ENCODE measurements at places on chromosomes 16 and 17.

GRCh38 chr17:56934280-56934679, 20.4 kb upstream of the TRIM25 start:
- no peak overlapping the region for H3K4me3 ChIP-seq
- no peaks in the 10 kb centered on the region for H3K4me1 ChIP-seq
- peaks cover 56% of the 10 kb centered on the region for H3K36me3 ChIP-seq
- no peak for DNase-seq

DNA sequence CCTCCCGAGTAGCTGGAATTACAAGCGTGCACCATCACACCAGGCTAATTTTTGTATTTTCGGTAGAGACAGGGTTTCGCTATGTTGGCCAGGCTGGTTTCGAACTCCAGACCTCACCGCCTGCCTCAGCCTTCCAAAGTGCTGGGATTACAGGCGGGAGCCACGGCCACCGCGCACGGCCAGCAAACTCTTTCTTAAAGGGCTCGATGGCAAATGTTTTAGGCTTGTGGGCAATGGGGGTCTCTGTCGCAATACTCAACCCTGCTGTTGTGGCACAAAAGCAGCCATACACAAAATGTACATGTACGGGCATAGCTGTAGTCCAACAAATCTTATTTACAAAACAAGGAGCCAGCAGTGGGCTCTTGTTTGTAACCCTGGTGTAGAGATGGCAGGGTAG, 18.4 kb downstream of the PARN start:
- no peaks in the 10 kb centered on the region for H3K27me3 ChIP-seq
- DNase-seq, result no peak
- no peaks in the 10 kb centered on the region for H3K4me1 ChIP-seq
- no peak overlapping the region for H3K4me3 ChIP-seq
- H3K27ac ChIP-seq, result no peak overlapping the region

GRCh38 chr17:2723505-2723996, 12.0 kb upstream of the CLUH start:
- H3K27me3 ChIP-seq, result no peaks in the 10 kb centered on the region
- no peaks in the 10 kb centered on the region for H3K36me3 ChIP-seq
- no peak for DNase-seq
- no peak overlapping the region for H3K27ac ChIP-seq

DNA sequence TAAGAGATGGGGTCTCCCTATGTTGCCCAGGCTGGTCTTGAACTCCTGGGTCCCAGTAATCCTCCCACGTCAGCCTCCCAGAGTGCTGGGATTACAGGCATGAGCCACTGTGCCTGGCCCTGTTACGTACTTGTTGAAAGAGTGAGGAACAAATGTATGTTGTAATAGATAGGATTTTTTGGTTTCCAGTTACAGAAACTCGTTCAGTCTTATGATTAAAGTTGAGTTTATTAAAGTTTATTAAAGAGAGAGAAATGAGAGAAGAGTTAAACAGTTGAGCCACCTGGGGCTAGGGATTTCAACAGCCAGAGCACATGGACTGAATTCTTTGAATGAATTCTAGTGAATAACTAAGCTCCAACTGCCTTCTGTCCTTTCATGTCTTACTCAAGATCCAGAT, 3.7 kb downstream of the TADA2A start:
- no peaks in the 10 kb centered on the region for H3K27me3 ChIP-seq
- no peak overlapping the region for H3K4me3 ChIP-seq
- H3K36me3 ChIP-seq, result peaks cover 57% of the 10 kb centered on the region

GRCh38 chr16:57699481-57699880, 4.9 kb downstream of the DRC7 start:
- no peaks in the 10 kb centered on the region for H3K36me3 ChIP-seq
- no peak overlapping the region for H3K4me3 ChIP-seq
- no peak overlapping the region for H3K27ac ChIP-seq
- H3K27me3 ChIP-seq, result no peaks in the 10 kb centered on the region
- DNase-seq, result no peak

GRCh38 chr17:72421128-72422092, 300.6 kb downstream of the SOX9 start:
- no peak overlapping the region for H3K27ac ChIP-seq
- H3K27me3 ChIP-seq, result no peaks in the 10 kb centered on the region
- H3K36me3 ChIP-seq, result no peaks in the 10 kb centered on the region
- H3K4me3 ChIP-seq, result no peak overlapping the region

GRCh38 chr17:31564883-31565301, 173.4 kb downstream of the RAB11FIP4 start:
- H3K4me3 ChIP-seq, result no peak overlapping the region
- no peak overlapping the region for H3K27ac ChIP-seq
- H3K36me3 ChIP-seq, result no peaks in the 10 kb centered on the region
- no peaks in the 10 kb centered on the region for H3K27me3 ChIP-seq

- H3K4me1 ChIP-seq, result peaks cover 24% of the 10 kb centered on the region
- no peaks in the 10 kb centered on the region for H3K36me3 ChIP-seq
- no peak overlapping the region for H3K4me3 ChIP-seq
Measured at GRCh38 chr17:40366861-40367518, 2.5 kb upstream of the GJD3 start.

DNA sequence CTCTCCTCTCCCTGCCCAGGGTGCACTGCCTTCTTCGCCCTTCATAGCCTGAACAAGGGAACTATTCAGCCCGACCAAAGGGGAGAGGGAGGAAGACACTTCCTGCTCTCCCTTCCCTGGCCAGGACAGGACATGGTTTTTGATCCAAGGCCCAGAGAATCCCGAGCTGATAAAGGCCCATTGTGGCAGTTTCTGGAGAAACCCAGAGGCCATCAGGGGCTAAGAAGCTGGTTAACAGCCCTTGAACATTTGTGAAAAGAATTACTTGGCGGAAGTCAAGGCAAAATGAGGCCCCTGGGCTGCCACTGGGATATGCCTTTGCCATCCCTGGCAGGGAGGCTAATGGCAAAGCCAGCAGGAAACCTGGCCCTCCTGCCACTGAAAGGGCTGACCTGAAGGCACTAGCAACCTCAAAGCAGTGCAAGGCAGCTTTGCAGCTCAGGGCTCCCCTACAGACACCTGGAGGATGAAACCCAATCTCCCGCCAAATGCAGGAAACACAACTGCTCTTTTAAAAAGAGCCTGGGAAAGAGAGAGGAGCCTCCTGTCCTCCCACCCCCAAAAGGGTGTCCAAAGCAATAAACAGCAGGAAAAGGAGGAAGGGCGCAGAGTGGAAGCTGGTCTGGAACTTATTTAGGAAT, 12.6 kb downstream of the PHB1 start:
- H3K27me3 ChIP-seq, result peaks cover 4% of the 10 kb centered on the region
- no peak overlapping the region for H3K4me3 ChIP-seq
- no peak for DNase-seq

DNA sequence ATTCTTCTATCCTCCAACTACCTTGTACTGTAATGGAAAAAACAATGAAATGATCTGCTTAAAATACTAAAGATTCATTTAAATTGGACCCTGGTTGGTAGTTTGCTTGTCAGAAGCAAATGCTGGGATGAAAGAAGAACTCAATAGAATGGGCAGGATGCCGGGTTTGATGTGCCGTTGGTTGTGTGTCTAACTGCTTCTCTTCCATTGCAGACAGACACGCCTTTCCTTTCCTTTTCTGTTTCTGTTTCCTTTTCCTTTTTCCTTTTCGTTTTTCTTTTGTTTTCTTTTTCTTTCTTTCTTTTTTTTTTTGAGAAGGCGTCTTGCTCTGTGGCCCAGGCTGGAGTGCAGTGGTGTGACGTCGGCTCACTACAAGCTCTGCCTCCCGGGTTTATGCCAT, 64.6 kb downstream of the PLCG2 start:
- DNase-seq, result no peak
- no peaks in the 10 kb centered on the region for H3K27me3 ChIP-seq
- no peak overlapping the region for H3K4me3 ChIP-seq
- no peak overlapping the region for H3K27ac ChIP-seq

- DNase-seq, result no peak
- H3K36me3 ChIP-seq, result peaks cover 34% of the 10 kb centered on the region
- peak overlapping the region; percentile 99 for H3K27ac ChIP-seq
- no peaks in the 10 kb centered on the region for H3K27me3 ChIP-seq
- peaks cover 34% of the 10 kb centered on the region for H3K4me1 ChIP-seq
Measured at GRCh38 chr17:80831491-80831890, 160.2 kb upstream of the CHMP6 start.

GRCh38 chr17:36731811-36732210, 130.4 kb downstream of the MRM1 start:
- H3K27me3 ChIP-seq, result peaks cover under 1% of the 10 kb centered on the region
- no peaks in the 10 kb centered on the region for H3K36me3 ChIP-seq
- peaks cover 18% of the 10 kb centered on the region for H3K4me1 ChIP-seq
- no peak overlapping the region for H3K4me3 ChIP-seq

GRCh38 chr16:79690159-79690558, 89.6 kb upstream of the MAF start:
- H3K27me3 ChIP-seq, result no peaks in the 10 kb centered on the region
- no peak for DNase-seq
- H3K4me1 ChIP-seq, result no peaks in the 10 kb centered on the region
- H3K4me3 ChIP-seq, result no peak overlapping the region
- no peak overlapping the region for H3K27ac ChIP-seq

DNA sequence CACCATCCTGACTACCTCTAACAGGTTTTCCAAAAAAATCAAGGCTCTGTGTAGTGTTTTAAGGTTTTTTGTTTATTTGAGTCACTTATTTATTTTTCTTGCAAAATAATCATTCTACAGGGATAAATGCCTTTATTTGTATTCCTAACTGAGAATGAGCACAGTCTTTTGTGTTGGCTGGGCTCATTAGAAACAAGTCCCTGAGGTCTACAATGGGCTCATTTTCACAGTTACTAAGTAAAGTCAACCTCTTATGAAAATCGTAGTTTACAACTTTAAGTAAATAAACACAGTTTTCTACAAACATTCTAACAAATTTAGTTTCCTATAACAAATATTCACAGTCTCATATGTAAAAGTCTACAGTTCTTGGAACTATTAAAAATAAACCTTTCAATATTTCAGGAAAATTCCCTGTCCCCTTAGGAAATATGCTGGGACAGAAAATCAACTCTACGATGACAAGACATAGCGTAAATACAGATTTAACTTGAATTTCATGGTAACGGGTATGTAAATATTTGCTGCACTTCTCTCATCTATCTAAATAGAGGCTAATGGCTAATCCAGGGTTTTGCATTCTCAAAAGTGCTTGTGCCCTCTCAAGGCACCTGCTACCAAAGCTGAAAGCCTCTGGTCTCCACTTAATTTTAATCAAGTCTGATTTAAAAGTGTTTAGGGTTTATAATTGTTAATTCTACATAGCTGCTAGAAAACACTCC, 31.5 kb upstream of the CDH5 start:
- H3K27me3 ChIP-seq, result peaks cover 17% of the 10 kb centered on the region
- no peak overlapping the region for H3K27ac ChIP-seq
- H3K36me3 ChIP-seq, result no peaks in the 10 kb centered on the region
- no peak for DNase-seq

- no peaks in the 10 kb centered on the region for H3K27me3 ChIP-seq
- no peak for DNase-seq
- no peaks in the 10 kb centered on the region for H3K4me1 ChIP-seq
- no peak overlapping the region for H3K4me3 ChIP-seq
Measured at GRCh38 chr16:62363501-62363900, 327.3 kb upstream of the CDH8 start.

DNA sequence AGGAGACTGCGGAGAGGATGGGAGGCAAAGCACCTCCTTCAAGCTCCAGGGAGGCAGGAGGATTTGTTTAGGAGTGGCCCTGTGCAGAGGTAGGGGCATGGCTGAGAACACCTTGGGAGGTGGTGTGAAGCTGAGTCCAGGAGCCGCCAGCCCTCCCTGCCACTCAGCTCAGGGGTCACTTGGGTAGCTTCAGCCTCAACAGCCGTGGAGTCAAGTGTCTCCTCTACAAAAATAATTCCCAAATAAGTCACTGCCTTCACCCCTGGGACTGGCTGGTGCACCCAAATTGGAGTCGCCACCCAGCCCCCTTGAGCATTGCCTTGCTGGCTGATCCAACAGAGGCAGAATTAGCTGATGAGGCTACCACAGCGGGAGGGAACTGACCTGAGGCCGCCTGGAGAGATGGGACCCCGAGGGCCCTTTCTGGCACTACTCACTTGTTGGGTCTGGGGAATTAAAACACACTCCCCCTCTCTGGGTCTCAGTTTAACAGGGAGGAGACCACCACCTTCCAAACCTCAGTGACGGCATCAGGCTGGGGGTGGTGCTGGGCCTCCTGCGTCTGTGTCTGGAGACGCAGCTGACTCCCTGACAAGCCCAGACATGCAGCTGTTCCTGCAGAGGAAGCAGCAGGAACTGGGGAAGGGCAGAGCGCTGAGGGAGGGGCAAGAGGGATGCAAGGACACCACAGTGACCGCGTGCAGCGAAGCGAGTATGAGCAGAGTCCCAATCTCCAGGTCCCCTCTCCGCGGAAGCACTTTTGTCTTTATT, 87.9 kb upstream of the TOB1 start:
- no peaks in the 10 kb centered on the region for H3K27me3 ChIP-seq
- no peak overlapping the region for H3K4me3 ChIP-seq
- peaks cover 8% of the 10 kb centered on the region for H3K4me1 ChIP-seq
- H3K36me3 ChIP-seq, result no peaks in the 10 kb centered on the region
- DNase-seq, result peak; percentile 43

GRCh38 chr17:63760771-63761539, 12.4 kb downstream of the CCDC47 start:
- H3K36me3 ChIP-seq, result peaks cover 88% of the 10 kb centered on the region
- no peaks in the 10 kb centered on the region for H3K27me3 ChIP-seq
- H3K4me1 ChIP-seq, result no peaks in the 10 kb centered on the region
- no peak for DNase-seq
- no peak overlapping the region for H3K27ac ChIP-seq
- H3K4me3 ChIP-seq, result no peak overlapping the region

- no peaks in the 10 kb centered on the region for H3K27me3 ChIP-seq
- H3K36me3 ChIP-seq, result no peaks in the 10 kb centered on the region
Measured at GRCh38 chr17:9208381-9209105, 187.2 kb downstream of the NTN1 start.

DNA sequence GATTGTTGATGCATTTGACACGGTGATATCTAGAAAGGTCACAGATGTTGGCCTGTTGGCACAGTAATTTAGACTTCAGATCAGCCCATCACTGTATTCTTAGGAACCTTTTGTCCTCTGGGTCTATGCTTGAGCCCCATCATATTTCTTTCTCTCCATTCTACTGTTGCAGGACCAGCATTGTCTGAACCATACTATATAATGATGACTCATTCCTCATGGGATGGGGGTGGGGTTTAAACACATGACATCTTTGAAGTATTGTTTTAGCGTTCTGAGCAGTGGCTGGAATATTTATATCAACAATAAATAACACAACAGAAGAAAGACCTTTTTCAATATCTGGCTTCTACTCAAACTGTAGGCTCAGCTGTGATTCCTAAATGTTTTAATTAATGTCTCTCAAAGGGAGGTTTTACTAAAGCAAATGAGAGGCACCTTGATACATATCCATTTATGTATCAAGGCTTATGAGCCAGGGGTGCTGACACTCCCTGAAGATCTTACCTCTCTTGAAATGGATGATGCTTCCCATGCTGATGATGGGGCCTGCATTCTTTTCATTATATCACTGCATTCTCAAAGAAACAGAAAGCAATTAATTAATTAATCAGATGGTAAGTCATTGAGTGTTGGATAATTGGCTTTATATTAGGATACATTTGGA, 379.0 kb upstream of the GOT2 start:
- H3K27me3 ChIP-seq, result no peaks in the 10 kb centered on the region
- no peak for DNase-seq
- H3K4me1 ChIP-seq, result no peaks in the 10 kb centered on the region
